ENCODE measurements at places on chromosomes 2 and 18.

DNA sequence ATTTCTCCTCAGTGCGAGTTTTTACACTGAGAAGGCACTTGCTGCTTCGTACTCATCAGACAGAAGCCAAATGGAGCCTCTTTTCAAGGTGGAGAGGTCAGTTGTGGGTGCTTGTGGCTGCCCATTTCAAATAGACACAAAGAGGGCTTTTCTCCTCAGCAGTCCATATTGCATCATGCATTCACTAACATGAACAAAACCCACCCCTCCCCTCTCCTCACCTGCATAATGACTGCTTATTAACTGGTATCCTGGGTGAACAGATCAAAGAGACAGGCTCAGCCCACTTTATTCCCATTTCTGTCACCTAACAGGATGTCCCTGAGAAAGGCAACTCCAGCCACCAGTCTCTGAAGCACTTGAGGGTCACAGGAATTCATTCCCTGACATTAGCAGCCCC, 28.9 kb downstream of the KLF7 start:
- no peak for DNase-seq

DNA sequence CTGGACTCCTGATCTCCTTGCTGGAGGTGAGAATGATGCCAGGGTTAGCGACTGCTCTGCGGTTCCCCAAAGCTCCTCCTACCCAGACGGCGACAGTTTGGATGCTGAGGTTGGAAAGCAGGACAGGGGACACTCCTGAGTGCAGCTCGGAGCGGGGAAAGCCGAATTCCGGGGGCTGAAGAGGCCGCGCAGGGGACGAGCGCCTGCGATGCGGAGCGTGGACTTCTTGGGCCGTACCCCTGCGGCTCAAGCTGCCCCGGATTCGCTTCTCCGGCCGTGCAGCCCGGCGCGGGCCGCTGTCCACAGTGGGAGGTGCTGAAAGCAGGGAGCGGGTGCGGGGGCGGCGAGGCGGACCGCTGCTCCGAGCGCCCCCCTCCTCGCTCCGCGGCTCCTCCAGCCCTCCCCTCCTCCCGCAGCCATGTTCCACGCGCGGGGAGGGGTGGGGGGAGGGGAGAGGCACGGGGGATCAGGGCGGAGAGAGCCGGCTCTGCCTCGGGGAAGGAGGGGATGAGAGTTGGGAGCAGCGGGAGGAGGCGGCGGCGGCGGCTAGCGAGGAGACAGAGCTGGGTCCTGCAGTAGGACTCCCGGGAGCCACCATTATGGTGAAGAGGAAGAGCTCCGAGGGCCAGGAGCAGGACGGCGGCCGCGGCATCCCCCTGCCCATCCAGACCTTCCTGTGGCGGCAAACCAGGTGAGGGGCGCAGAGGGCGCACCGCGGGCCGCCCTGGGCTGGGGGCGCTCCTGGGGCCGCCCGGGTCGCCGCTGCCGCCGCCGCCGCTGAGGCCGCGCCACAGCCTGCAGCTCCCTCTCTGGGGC, at the start of gene UNC80:
Gene UNC80, plus strand, starts transcription at position 359 of the 816 bp plus-strand sequence. Its CDS starts 241 bp downstream, at position 600.
- DNase-seq, result peak; percentile 64

- no peak for DNase-seq
Observed at GRCh38 chr2:38146275-38146906, 70.4 kb upstream of the CYP1B1 start.

DNA sequence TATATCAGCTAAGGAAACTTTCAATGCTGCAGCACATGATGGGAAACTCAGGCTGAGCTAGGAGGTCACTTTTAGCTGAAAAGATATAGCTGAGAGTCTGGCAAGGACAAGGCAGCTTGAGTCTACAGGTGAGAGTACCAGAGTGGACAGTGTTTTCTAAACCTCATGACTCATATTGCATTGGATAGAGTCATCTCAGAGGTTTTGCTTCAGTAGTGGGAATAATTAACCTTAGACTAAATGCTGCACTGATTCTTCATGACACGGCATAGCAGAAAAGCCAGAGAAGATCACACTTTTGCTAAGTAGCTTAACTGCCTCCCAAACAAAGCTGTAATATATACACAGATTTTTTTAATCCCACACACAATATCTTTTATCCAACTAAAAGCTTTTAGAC, 865.0 kb upstream of the CDH2 start:
- no peak for DNase-seq

Data from nucleus accumbens (tissue), 56 donors.